Fibroblast of villous mesenchyme (primary cell): ENCODE measurements at places on chromosomes 2 and 18.

DNA sequence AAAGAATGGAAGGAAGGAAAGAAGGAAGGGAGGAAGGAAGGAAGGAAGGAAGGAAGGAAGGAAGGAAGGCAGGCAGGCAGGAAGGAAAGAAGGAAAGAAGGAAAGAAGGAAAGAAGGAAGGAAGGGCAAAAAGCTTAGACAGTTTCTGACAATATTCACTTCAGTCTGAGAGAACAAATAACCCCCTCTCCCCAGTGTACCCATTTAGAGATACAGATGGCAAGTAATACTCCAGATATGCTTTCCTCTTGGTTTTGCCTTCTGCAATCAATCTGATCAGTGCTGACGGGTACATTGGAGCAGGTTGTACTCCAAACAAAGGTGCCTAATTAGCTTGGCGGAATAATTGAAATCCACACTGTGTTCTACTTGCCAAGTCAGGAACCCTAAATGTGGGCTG lies 534.6 kb upstream of the TMEFF2 start:
- no peak for DNase-seq

GRCh38 chr18:39604836-39605235 lies 2039.2 kb upstream of the CELF4 start:
- DNase-seq: peak; percentile 59

DNA sequence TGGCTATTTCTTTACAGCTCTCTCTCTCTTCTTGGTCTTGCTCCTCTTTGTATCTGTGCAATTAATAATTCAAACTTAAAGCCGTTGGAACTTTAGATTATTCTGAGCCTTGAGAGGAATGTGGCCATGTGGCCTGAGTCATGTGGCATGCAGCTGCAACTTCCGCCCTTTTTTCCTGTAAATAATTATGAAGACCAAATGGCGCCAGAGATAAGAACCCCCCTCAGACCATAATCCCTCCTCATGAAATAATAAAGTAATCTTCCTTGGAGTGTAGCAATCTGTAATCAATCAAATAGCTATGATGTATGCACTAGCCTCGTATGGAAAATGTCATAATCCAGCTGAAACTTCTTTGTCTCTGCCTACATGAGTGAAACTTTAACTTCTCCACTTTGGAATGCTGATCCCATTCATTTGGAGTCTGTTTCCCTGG lies 13.5 kb upstream of the TWSG1 start:
- DNase-seq: peak; percentile 95

GRCh38 chr2:133600266-133600928 lies 32.1 kb upstream of the NCKAP5 start:
- DNase-seq: no peak

- no peak for DNase-seq
Observed at GRCh38 chr2:71938659-71939587, 208.7 kb downstream of the CYP26B1 start.

GRCh38 chr2:236656166-236656565 lies 86.5 kb downstream of the ACKR3 start:
- no peak for DNase-seq

DNA sequence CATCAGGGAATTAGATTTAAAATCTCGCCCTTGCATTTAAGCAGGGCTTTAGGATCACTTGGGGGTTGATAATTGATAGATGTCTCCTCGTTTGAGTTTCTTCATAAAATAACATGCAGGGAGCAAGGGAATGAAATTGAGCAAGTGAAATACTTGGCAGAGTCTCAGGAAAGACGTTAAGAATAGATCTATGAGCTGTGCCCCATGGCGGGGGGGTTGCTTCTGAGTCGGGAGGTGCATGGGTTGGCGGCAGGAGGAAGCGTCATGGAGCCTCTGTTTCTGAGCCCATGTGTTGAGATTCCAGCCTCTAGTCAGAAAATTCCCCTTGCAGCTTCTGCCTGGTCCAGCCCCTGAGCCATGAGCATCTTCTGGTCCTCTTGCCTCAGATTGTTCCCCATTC lies 82.0 kb downstream of the APOB start:
- no peak for DNase-seq

DNA sequence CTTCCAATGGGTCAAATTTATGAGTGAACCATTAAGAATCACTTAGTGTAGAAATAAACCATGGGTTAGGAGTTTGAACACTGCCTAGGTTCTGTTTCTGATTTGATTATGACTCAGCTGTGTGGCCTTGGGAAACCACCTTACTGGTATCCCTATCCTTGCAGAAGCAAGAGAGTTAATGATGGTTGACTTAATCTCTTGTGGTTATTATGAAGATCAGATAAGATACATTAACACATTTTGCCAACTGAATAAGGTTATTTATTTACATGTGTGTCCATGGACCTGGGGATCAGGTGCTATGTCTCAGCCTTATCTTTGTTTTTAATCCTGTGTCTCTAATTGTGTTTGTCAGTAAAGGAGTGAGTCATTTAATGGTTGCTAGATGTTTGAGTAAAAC lies 5.4 kb upstream of the KCNJ13 start:
- peak; percentile 76 for DNase-seq

GRCh38 chr18:69948919-69949537 lies 1.4 kb upstream of the CD226 start:
- DNase-seq: peak; percentile 60

DNA sequence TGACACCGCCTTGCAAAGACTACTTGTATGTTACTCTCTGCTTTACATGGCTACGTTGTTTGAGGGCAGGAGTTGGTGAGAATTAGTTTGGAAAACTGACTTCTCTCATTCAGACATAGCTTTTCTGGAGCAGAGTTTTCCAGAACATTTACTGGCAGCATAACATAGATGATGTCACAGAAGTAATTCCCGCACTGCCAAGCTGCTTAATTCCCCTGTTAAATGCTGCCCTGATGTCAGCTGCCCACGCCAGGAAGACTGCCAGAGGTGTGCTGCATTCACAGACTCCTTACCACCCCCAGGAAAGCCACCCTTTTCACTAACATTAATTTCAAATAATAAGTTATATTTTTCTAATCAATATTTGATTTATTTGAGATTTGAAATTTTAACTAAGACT lies 24.7 kb upstream of the PTPN2 start:
- peak; percentile 30 for DNase-seq

DNA sequence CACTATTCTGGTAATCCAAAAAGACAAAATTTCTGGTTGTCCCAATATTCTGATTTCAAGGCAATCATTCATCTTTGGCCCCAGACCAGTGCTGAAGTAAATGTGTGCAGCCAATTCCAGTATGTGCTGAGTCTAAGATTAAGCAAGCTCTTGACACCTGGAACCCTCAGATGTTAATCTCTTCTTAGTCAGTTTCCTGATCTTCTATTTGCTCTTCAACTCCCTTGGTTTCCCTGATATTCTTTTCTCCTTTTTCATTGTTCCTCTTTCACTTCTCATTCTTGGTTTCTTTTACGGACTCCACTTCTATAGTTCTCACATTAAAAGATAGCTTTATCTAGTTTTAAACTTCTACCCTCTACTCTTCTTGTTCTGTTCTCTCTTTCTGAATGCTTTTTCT lies 445.7 kb upstream of the FANCL start:
- DNase-seq: no peak
